Central memory CD4-positive, alpha-beta T cell (primary cell): ENCODE measurements at places on chromosomes 16 and 17.

DNA sequence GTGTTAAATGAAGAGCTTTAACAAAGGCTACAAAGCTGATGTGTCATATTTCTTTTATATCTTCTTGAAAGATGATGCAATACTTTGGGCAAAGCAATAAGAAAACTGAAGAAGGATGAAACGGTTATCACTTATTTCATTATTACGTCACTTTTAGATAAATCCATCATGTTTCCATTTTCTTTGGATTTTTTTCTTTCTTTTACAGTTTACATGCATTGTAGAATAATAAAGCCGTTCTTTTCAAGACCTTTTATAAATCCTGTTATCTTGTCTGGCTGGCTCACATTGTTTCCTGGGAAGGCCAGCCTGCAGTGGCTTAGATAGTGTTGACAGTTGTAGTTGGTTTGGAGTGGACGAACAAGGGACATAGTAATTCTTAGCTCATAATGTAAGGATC is 28.9 kb downstream of the TANC2 start:
- no peak for DNase-seq

- no peak for DNase-seq
Observed at GRCh38 chr17:13864521-13864920, 204.8 kb upstream of the COX10 start.

DNA sequence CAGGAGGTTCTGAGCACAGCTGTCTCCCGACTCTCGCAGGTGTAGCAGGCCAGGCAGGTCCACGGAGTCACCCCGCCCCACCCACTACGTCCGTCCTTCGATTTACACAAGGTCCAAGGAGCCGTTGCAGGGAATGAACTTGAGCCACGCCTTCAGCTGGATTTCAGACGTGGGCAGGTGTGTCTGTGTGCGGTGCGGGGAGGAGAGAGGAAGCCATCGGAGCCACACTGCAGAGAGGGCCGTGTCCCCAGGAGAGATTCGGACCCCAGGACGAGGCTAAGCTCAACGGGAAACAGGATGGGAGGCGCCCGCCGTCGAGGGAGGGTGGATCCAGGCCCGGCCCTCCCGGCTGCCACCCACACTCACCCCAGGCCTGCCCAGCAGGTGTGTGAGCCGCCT is 50.3 kb downstream of the RPH3AL start:
- DNase-seq = no peak

DNA sequence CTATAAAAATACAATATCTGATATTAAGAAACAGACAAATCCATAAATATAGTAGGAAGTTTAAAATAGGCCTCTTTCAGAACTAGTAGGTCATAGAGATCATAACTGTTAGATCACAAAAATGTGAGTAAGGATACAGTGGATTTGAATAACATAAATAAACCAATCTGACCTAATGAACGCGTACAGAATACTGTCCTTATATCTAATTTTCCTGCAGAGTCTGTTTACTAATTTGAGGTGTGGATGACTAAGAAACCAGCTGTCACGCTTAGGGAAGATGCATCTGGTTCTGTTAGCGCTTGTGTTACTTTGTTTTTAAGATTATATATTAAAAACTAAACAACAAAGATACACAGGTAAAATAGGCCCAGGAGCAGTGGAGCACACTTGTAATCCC is 14.8 kb downstream of the CPD start:
- DNase-seq = no peak

- DNase-seq = peak; percentile 22
Observed at GRCh38 chr17:5019475-5019956, 15.7 kb downstream of the SLC52A1 start.

- DNase-seq = no peak
Observed at GRCh38 chr17:37576281-37576680, 32.9 kb downstream of the SYNRG start.

DNA sequence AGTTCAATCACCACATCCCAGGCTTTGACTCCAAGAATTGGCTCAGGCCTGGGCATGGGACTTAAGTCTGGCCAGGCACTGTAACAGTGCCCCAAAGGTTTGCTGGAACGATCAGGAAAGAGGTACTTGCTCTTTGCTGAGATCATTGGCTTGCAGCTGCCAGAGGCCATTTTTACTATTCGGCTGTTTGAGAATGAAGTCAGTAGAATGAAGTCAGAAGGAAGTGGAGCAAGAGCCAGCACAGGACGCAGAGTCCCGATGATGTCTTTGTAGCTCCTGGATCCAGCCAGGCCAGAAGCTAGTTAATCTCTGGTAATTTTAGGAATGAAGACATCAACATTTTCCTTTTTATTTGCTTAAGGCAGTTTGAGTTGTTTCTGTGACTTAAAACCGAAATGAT is 195.5 kb downstream of the RAB11FIP4 start:
- no peak for DNase-seq

- DNase-seq = no peak
Observed at GRCh38 chr17:6177941-6178694, 107.9 kb downstream of the WSCD1 start.

DNA sequence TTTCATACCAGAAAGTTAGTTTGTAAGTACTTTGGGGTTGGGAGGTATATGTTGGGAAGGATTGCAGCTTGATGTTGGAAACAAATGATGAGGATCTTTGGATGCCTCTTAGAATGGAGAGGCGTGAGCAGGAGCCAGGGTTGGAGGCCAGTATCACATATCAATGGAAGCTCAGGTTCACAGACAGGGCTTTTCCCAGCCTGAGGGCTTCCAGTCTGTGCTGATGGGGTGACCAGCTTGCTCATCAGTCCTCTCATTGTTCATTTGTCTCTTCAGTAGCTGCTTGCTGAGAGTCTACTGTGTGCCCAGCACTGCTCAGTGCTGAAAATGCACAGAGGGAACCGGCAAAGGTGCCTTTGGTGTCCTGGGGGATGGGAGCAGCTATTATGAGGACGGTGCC is 5.8 kb downstream of the DNAAF1 start:
- no peak for DNase-seq

- no peak for DNase-seq
Observed at GRCh38 chr17:75307957-75308731, 18.9 kb upstream of the SLC25A19 start.

DNA sequence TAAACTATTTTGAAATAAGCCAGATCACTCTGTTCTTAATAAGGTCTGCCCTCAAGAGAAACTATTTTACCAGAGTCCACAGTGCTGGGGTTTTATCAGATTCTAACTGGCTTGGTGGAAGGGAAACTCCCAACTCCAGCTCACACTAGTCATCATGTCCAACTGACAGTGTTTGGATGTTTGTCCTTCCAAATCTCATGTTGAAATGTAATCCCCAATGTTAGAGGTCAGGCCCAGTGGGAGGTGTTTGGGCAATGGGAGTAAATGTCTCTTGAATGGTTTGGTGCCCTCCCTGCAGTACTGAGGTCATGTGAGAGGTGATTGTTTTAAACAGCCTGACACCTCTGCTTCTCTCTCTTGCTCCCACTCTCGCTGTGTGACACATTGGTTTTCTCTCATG is 1301.0 kb upstream of the CDH8 start:
- no peak for DNase-seq

GRCh38 chr16:87982581-87983041 is 31.4 kb downstream of the BANP start:
- DNase-seq = no peak

DNA sequence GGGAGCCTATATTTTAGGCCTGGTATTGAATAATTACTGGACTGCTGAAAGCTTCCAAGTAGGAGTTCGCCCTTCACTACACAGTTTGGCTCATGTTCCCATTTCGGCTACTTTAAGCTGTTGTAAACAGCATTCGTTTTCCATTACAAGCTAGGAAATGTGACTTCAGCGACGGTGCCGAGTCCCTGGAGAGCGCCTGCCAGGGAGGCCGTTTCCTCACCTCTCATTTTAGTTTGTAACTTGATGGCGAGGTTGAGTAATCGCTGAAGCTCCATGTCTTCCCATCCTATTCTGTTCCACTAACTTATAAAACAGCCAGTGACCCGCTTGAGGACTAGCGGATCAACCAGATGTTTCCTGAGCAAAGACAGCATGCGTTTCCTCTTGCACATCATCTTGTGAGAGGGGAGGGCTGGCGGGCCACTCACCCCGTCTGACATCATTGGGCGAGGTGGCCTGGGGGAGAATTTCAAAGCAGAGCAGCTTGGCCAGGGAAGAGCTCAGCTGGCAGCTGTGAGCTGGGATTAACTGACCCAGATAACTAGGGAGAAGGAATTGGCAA is 32.9 kb downstream of the PCTP start:
- DNase-seq = no peak

GRCh38 chr16:84508502-84508901 is 4.0 kb upstream of the MEAK7 start:
- peak; percentile 38 for DNase-seq

- no peak for DNase-seq
Observed at GRCh38 chr17:42908872-42909700, 8.5 kb downstream of the G6PC1 start.

DNA sequence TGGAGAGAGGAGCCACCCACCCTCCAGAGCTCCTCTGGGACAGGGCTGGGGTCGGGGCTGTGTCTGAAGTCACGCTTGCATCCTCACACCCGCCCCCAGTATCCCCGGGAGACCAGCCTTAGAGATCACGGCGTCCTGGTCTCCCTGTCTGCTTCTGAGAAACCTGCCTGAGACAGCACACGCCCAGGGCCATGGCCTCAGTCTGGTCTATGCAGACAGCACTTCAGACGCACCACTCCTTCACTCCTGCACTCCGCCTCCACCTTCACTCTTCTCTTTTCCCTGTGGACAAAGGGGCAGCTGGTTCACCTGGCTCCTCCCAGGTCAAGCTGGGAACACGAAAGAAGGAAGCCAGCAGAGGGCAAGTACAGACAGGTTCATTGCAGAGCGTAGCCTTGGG is 248.0 kb upstream of the GSE1 start:
- DNase-seq = no peak

DNA sequence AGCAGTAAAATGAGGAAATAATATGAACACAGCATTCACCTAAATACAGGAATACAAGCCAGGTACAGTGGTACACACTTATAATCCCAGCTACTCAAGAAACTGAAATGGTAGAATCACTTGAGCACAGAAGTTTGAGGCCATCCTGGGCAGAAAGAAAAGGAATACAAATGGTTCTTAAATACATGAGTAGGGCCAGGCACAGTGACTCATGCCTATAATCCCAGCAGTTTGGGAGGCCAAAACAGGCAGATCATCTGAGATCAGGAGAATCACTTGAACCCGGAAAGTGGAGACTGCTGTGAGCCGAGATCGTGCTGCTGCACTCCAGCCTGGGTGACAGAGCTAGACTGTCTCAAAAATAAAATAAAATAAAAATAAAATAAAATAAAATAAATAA is 23.0 kb upstream of the SMG8 start:
- DNase-seq = no peak

GRCh38 chr17:5703736-5704135 is 119.4 kb upstream of the NLRP1 start:
- DNase-seq = no peak

DNA sequence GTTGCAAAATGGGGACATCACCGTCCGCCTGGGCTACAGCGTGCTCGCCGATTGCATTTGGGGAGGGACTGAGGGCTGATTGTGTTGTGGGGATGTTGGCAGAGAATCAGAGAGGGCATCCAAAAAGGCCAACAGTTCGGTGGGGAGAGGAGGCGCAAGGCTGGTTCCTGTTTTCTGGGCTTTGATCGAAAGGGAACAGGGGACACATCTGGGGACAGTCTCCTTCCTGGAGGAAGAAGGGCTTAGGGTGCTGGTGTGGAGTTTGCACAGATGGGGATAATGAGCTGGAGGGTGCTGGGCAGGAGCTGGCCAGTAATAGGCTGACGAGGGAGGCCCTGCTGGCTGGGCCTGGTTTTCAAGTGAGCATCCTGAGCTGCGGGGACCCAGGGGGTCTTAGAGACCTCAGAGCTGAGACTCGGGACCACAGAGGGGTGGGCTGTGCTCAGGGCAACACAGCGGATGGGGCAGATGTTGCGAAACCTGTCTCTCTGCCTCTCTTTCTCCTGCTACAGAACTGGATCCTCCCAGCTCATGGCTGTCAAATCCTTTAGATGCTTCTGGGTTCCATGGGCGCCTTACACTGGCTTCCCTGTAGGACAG is 288.7 kb downstream of the SEC14L1 start:
- no peak for DNase-seq

GRCh38 chr16:66886914-66887313 is 6.6 kb downstream of the PDP2 start:
- DNase-seq = no peak

- no peak for DNase-seq
Observed at GRCh38 chr17:37430051-37430627, 23.5 kb downstream of the TADA2A start.

DNA sequence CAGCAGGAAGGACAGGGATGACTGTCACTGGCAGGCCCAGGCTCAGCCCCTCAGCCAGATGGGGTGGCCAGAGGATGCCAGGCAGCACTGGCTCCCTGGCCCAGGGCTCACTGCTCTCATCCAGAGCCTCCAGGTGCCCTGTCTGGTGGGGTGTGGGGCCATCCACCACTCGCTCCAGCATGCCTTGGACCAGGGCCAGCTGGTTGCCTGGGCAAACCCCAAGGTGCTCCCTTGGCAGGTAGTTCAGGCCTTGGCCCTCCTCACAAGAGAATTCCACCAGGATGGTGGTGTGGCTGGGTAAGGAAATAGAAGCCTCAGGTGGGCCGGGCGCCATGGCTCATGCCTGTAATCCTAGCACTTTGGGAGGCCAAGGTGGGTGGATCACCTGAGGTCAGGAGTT is 29.4 kb downstream of the LGALS9 start:
- no peak for DNase-seq

- DNase-seq = no peak
Observed at GRCh38 chr17:44672479-44673093, 16.3 kb downstream of the MEIOC start.

GRCh38 chr16:87602001-87602775 is at the start of gene JPH3:
TSS of gene JPH3 (plus strand) at chr16:87602508. CDS start at chr16:87603147, 639 bp downstream.
- DNase-seq = no peak

DNA sequence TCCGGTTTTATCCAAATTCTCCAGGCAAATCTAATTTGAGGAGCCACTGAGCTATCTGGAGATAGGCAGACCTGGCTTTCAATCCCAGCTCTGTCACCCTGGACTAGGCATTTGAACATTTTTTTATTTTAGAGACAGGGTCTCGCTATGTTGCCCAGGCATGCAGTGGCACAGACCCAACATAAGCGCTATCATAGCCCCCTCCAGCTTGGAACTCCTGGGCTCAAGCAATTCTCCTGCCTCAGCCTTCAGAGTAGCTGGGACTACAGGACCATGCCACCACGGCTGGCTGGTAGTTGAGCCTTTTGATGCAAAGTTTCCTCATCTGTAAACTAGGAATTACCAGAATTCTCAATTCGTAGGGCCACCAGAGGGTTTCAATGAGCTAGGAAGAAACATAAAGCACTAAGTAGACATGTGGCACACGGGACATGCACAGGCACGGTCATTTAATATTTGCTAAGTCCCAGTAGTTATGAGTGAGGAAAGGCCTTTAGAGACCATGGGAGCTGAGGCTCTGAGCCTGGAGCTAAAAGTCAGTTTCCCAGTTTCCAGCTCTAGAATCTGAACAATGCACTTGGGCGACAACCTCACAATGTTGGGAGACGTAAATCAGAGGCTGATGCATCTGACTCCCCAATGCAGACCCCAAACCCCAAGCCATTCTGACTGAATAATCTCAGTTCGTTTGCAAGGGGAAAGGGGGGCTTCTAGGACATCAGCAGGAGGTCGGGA is 1.1 kb downstream of the ELOB start:
- DNase-seq = no peak

- no peak for DNase-seq
Observed at GRCh38 chr17:50206604-50207293, 5.3 kb upstream of the COL1A1 start.

- no peak for DNase-seq
Observed at GRCh38 chr17:71710816-71711215, 410.0 kb upstream of the SOX9 start.
